Epithelial cell of prostate (primary cell): ENCODE measurements at places on chromosomes 16 and 17.

DNA sequence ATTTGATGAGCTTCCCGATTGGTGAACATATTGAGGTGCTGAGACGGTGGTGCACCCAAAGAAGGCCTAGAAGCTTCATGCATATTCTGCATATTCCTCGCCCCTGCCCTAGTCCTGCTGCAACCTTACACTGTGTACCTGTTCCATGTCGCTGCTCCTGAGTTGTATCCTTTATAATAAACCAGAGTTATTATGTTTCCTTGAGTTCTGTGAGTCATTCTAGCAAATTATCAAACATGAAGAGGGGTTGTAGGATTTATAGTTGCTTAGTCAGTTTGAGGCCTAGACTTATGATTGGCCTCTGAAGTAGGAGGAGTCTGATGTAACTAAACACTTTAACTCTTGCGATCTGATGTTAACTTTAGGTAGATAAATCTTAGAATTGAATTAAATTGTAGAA lies 436.8 kb downstream of the CA10 start:
- DNase-seq = no peak

- DNase-seq = peak; percentile 3
Measured at GRCh38 chr16:60642956-60643355, 1393.3 kb downstream of the CDH8 start.

- no peak for DNase-seq
Measured at GRCh38 chr16:30746638-30747175, 1.5 kb upstream of the PHKG2 start.

- no peak for DNase-seq
Measured at GRCh38 chr16:1674751-1675664, 3.1 kb upstream of the JPT2 start.

- DNase-seq = no peak
Measured at GRCh38 chr17:76500074-76500746, 1.0 kb downstream of the RHBDF2 start.

DNA sequence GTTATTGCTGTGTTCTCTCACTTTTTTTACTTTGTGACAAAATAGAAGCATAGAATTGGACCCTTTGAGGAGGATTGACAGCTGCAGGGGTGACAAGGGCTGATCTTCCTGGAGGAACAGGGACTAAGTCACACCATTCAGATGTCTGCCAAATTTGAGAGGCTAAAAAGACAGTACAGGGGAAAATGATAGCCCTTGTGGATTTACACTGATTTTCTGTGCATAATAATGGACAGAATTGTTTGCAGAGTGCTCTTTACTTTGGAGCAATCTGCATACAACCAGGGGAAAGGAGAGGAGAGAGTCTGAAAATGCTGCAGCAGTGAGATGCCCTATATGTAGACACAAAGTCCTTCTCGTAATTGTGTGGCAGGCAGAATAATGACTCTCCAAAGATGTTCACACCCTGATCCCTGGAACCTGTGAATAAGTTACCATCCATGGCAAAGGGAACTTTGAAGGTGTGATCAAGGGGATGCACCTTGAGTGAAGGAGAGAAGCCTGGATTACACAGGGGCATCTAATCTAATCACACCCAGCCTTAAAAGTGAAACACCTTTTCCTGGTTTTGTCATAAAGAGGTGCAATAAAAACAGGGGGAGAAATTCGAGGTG lies 221.4 kb upstream of the CPHXL start:
- DNase-seq = no peak

DNA sequence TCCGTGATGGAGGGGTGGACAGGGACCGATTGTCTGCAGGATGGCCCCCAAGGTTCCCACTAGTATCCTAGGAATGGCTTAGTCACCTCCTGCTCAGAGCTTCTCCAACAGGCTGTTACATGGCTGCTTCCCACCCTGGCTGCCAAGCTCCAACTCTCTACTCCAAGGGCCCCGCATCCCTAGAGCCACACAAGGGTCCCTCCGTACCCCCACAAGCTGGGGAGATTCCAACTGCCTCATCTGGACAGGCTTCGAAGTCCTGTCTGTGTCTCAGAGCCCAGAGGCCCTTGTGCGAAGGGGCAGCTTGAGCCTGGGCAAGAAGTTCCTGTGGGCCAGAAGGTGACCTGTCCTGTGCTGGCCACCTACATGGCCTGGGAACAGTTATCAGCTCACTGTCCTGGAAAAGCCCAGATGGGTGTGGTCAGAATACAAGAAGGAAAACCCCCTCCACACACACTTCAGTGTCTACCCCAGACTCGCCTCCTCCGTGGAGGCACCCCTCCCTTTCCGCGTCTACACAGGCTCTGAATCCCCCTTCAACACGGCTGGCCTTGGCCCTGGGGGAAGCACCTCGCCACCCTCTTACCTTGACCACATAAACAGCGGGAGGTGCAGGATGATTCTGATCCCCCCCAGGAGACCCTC lies 586 bp downstream of the MEAK7 start:
- no peak for DNase-seq
